Karpas-422 (cell line): ENCODE measurements at places on chromosomes 2 and 18. TPM values are rescaled to one million over a fixed set of nuclear protein-coding genes. Genes with fewer than 3 reads are reported as not detected.

GRCh38 chr2:102021779-102022178 lies 30.0 kb downstream of the IL1R2 start:
- no peaks in the 10 kb centered on the region for H3K27me3 ChIP-seq
- no peak overlapping the region for H3K27ac ChIP-seq
- no peaks in the 10 kb centered on the region for H3K36me3 ChIP-seq
- no peaks in the 10 kb centered on the region for H3K4me1 ChIP-seq

DNA sequence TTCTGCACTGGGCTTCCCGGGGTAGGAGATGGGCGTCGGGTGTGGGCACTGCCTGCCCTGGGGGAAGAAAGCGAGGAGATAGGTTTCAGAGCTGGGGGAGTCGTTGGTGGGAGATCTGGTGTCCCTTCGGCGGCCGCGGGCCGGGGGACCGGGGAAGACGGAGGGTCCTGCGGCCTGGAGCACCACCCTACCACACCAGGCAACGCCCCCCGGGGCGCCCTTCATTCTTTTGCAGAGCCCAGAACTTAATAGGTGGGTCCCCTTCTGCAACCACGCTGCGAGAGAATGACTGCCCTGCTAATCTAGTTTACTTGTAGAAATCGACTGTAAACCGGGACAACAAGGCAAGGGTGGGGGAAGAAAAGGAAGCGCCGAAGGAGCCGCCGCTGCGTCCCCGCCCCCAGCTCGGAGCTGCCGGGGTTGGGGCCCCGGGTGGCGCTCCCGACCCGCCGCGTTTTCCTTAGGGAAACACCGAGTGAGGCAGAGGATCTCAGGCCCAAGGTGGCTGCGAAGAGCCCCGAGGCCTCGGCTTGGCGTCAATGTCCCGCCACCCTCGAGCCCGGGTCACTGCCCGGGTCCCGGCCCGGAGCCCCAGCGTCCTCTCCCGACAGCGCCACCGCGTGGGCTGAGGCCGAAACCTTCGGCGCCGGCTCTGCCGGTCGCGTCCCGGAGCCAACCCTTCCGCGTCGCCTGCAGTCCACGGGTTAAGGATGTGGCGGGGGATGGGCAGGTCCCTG lies 5.4 kb upstream of the SATB2 start:
- no peak overlapping the region for H3K4me3 ChIP-seq
- no peaks in the 10 kb centered on the region for H3K36me3 ChIP-seq
- peak; percentile 54 for DNase-seq
- peaks cover 19% of the 10 kb centered on the region for H3K4me1 ChIP-seq
- H3K27me3 ChIP-seq, result no peaks in the 10 kb centered on the region

The ACVR2A gene
- total RNA-seq, result 1.8 and 2.6 TPM in 2 replicates

The GPC1 gene
- 0.60 and 0.87 TPM in 2 replicates for total RNA-seq

The SH2D6 gene
- 0.32 and 0.37 TPM in 2 replicates for total RNA-seq

GRCh38 chr2:62723253-62723652 lies 17.7 kb downstream of the EHBP1 start:
- H3K36me3 ChIP-seq, result peaks cover 7% of the 10 kb centered on the region
- H3K27ac ChIP-seq, result no peak overlapping the region
- peaks cover 34% of the 10 kb centered on the region for H3K4me1 ChIP-seq
- H3K4me3 ChIP-seq, result no peak overlapping the region

DNA sequence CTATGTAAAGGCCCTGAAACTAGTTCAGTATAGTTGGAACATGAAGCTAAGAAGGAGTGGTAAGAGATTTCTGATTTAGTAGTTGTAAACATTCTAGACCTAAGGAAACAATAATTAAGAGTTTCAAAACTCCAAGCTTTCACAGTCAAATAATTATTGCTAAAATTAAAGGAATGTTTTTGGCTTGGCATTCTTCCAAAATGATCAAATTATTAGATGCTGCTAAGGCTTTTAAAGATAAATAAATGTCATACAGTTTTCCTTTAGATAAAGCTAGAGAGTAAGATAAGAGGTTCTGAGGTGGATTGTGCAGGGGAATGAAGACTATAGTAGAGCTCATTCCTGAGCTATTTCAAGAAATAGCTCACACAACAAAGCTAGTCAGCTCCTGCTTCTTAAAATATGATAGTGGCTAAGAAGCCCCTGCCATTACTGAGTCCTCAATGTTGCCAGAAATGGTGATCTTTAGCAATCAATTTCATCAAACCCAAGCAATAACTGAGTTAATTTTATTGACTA lies 45.3 kb downstream of the ZC3H15 start:
- H3K4me1 ChIP-seq, result no peaks in the 10 kb centered on the region
- H3K27me3 ChIP-seq, result no peaks in the 10 kb centered on the region
- no peaks in the 10 kb centered on the region for H3K36me3 ChIP-seq
- no peak overlapping the region for H3K4me3 ChIP-seq
- no peak overlapping the region for H3K27ac ChIP-seq

The SERPINB11 gene
- not detected in 2 replicates for total RNA-seq

- no peak for DNase-seq
- H3K27me3 ChIP-seq, result no peaks in the 10 kb centered on the region
- H3K27ac ChIP-seq, result no peak overlapping the region
- H3K4me1 ChIP-seq, result peaks cover 3% of the 10 kb centered on the region
- no peak overlapping the region for H3K4me3 ChIP-seq
Measured at GRCh38 chr2:42510608-42511243, 16.9 kb upstream of the KCNG3 start.

- H3K27me3 ChIP-seq, result no peaks in the 10 kb centered on the region
- H3K27ac ChIP-seq, result no peak overlapping the region
- H3K36me3 ChIP-seq, result peaks cover 27% of the 10 kb centered on the region; the same call in 1 of the 2 replicates
- DNase-seq, result no peak
- no peak overlapping the region for H3K4me3 ChIP-seq
Measured at GRCh38 chr18:12325726-12326245, 17.7 kb downstream of the TUBB6 start.

GRCh38 chr2:184524551-184525382 lies 73.6 kb upstream of the ZNF804A start:
- no peak overlapping the region for H3K27ac ChIP-seq
- H3K4me3 ChIP-seq, result no peak overlapping the region
- DNase-seq, result no peak
- no peaks in the 10 kb centered on the region for H3K36me3 ChIP-seq
- no peaks in the 10 kb centered on the region for H3K27me3 ChIP-seq
- no peaks in the 10 kb centered on the region for H3K4me1 ChIP-seq

The SULT1C4 gene
- not detected in 2 replicates for total RNA-seq

- H3K4me3 ChIP-seq, result no peak overlapping the region
- no peak overlapping the region for H3K27ac ChIP-seq
- H3K36me3 ChIP-seq, result no peaks in the 10 kb centered on the region
- no peaks in the 10 kb centered on the region for H3K4me1 ChIP-seq
- no peak for DNase-seq
Measured at GRCh38 chr2:502831-503230, 174.4 kb downstream of the TMEM18 start.

GRCh38 chr18:60978338-60978737 lies 354.9 kb upstream of the CDH20 start:
- H3K4me1 ChIP-seq, result no peaks in the 10 kb centered on the region
- no peak for DNase-seq
- no peaks in the 10 kb centered on the region for H3K36me3 ChIP-seq
- no peak overlapping the region for H3K4me3 ChIP-seq

The CCNYL1 gene
- 12.6 and 30.5 TPM in 2 replicates for total RNA-seq

DNA sequence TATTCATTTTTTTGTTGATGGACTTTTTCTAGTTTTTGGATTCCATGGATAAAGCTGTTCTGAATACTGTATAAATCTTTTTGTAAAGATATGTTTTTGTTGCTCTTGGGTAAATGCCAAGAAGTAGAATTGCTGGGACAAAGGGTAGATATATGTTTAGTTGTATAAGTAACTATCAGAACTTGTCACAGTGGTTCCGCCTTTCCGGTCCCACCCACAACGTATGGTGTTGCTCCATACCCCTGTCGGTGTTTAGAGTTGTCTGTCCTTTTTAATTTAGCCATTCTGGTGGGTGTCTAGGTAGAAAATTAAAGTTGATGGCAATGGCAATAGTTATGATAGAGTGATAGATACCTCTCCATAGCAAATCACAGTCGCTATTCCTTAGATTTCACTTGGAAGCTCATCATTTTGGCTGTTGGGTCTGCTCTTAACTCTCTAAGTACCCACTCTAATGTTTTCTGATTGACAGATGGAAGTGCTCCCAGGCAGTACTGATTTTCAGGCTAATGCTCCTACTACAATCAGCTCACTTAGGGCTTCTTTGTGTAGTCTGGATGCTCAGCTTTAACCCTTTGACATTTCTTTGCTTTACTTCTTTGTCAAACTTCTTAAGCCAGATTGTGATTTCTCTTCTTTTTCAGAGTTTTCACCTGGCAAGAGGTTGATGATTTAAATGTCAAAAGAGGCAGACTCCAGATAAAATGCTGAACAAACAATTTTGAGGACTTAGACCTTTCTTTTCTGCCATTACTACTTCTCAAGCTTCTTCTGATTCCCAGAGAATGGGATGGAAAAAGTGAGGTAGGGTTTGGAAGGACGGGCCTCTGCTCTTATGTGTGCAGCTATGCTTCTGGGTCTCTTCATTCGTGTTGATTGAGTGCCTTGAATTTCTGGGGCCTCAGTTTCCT lies 156.4 kb downstream of the AQP4 start:
- no peak for DNase-seq
- H3K27ac ChIP-seq, result no peak overlapping the region
- no peaks in the 10 kb centered on the region for H3K27me3 ChIP-seq
- H3K36me3 ChIP-seq, result no peaks in the 10 kb centered on the region
- no peak overlapping the region for H3K4me3 ChIP-seq

The KATNAL2 gene
- 14.5 and 29.5 TPM in 2 replicates for total RNA-seq

GRCh38 chr2:195582188-195582587 lies 74.8 kb upstream of the SLC39A10 start:
- H3K36me3 ChIP-seq, result no peaks in the 10 kb centered on the region
- no peak overlapping the region for H3K27ac ChIP-seq
- no peaks in the 10 kb centered on the region for H3K27me3 ChIP-seq
- H3K4me1 ChIP-seq, result peaks cover 30% of the 10 kb centered on the region

The ATP6V1C2 gene
- total RNA-seq, result not detected in 2 replicates

The ACTG2 gene
- total RNA-seq, result not detected in 2 replicates

- H3K27ac ChIP-seq, result no peak overlapping the region
- DNase-seq, result no peak
- H3K4me1 ChIP-seq, result no peaks in the 10 kb centered on the region
- no peaks in the 10 kb centered on the region; the same call in 1 of the 2 replicates for H3K36me3 ChIP-seq
- no peaks in the 10 kb centered on the region for H3K27me3 ChIP-seq
Measured at GRCh38 chr2:133711806-133712205, 143.5 kb upstream of the NCKAP5 start.

DNA sequence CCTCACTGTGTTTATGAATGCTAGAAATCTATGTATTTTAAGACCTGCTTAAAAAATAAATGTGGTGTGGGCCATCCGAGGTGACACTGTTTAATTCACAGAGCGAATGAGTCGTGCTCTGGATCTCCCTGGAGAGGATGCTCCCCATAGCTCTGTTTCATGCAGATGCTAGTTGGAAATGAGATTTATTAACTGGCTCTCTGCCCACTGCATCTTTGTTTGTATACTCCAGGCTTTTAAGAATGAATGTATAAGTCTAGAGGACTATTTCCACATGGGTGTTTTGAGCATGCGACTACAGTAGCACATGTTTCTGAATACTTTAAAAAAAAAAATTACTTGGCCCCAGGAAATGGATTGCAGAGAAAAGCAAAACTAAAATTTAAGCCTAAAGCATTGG lies 3.9 kb downstream of the MAPRE2 start:
- H3K4me3 ChIP-seq, result peak overlapping the region; percentile 86
- no peak for DNase-seq
- no peaks in the 10 kb centered on the region for H3K27me3 ChIP-seq
- peaks cover 76% of the 10 kb centered on the region for H3K4me1 ChIP-seq

The DUSP2 gene
- 25.1 and 45.2 TPM in 2 replicates for total RNA-seq
